ENCODE measurements at places on chromosomes 13 and 19.

DNA sequence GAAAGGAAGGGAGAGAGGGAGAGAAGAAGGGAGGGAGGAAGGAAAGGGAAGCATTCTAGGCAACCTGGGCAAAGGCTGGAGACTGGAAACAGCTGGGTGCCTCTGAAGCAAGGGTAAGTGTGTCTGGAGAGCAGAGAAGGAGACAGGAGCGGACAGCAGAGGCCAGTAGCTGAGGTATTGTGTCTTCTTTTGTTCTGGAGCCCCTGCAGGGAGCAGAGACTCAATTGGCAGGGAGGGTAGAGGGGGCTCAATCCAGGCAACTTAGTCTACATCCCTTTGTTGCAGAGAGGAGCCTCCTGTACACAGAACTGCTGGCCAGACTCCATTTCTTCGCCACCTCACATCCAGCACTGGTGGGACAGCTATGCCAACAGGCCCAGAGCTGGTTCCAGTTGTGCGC is 53.2 kb downstream of the NWD1 start:
- no peak for DNase-seq

- DNase-seq, result peak; percentile 45
Measured at GRCh38 chr13:92187378-92187989, 789.1 kb downstream of the GPC5 start.

GRCh38 chr13:21980049-21980448 is 309.2 kb downstream of the FGF9 start:
- DNase-seq, result no peak

- DNase-seq, result no peak
Measured at GRCh38 chr13:73365252-73365651, 306.4 kb downstream of the KLF5 start.

- no peak for DNase-seq
Measured at GRCh38 chr13:21674490-21675009, 3.7 kb downstream of the FGF9 start.

- peak; percentile 64 for DNase-seq
Measured at GRCh38 chr13:31009166-31009565, 76.7 kb downstream of the TEX26 start.

GRCh38 chr13:50707628-50708027 is 135.9 kb downstream of the DLEU7 start:
- no peak for DNase-seq

- DNase-seq, result no peak
Measured at GRCh38 chr19:55696301-55697068, 21.5 kb downstream of the EPN1 start.

DNA sequence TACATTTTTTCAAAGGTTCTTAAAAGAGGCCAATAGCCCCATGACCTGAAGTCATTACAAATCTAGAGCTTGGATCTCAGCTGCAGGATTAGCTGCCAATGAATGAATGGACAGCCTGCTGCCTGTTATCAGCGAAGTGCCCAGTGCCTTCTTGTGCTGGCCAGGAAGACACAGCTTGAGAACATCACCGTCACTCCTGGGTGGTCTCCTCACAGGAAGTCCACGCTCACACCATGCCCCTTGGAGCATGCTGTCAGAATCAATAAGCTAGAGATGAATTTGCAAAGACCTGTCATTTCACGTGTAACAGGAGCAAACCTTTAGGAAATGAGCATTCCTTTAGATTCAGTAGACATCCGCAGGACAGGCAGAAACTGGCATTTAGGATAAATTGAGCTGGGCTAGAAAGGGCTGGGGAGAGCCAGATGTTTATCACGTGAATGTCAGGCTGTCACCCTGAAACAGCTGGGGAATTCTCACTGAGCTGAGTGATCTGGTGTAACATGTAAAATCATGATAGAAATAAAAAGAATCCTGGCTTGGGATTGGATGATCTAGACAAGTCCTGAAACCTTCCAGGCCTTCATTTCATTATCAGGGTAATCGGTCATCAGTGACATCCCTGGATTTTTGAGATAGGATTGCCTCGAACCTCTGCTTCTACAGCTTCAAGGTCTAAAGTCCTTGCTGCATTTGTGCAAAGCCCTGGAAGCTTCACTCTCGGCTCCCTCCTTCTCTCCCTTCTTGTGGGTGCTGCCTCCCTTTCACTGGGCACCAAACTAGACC is 49.9 kb upstream of the MEDAG start:
- DNase-seq, result peak; percentile 24

GRCh38 chr19:51779181-51779580 is 15.8 kb upstream of the FPR3 start:
- no peak for DNase-seq

DNA sequence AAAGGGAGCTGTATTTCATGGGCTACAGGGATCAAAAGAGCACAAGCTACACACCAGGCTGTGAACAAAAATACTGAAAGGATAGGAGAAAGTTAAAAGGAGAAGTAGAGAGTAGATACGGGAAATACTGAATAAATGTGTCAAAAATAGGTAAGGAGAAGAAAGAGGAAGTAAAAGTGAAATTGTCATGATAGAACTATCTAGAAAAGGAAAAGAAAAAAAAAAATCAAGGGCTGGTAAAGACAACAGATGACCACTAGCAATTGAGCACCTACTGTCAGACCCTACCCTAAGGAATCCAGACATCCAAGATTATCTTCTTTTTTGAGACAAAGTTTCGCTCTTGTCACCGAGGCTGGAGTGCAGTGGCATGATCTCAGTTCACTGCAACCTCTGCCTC is 4.8 kb downstream of the RUBCNL start:
- no peak for DNase-seq

DNA sequence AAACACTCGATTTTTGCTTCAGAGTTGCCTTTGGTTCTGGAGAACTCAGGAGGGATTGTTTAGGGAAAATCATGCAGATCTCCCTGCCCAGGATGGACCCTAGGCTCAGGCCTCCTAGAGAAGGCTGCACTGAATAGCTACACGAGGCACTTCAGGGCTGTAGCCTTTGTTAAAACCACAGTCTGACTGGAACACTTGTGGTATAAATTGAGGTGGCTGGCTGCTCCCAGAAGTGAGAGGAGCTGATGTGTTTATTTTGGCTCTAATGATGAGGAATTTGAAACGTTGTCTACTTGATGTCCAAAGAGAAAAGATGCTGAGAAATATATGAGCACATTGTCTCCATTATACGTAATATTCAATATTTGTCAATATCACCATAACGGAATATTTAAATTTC is 762.1 kb upstream of the ARGLU1 start:
- no peak for DNase-seq

GRCh38 chr13:76803831-76804230 is 82.4 kb downstream of the KCTD12 start:
- DNase-seq, result no peak

- DNase-seq, result no peak
Measured at GRCh38 chr19:42149447-42150202, 17.4 kb upstream of the POU2F2 start.

DNA sequence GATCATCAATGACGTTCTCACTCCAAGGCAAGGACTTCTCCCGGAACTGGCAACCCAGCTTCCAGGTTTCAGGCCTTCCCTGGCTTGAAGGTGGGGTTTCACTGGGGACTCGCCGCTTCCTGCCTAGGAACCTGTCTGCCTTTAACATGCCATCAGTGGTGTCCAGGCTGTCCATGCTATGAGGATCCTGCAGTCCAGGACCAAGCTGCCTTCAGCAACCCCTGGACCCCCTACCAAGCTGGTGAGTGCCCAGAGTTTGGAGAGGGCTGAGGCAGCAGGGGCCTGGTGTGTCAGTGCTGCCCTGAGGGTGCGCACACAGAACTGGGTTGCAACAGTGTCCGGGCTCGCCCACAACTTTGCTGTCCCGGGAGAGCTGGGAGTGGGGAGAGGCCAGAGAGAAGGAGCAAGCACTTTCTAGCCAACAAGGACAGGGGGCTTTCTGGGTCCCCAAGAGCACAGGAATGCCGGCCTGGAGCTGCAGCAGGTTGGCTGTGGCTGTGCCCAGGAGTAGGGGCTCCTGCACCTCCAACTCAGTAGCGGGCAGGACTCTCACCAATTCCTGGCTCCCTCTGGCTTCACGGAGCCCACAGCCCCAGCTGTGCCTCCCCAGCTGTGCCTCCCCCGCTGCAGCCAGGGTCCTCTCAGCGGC is 1563.2 kb upstream of the MIR17HG start:
- no peak for DNase-seq

GRCh38 chr19:293436-294110 is 2.4 kb upstream of the PLPP2 start:
- DNase-seq, result no peak

GRCh38 chr13:23455401-23456185 is 22.1 kb upstream of the SACS start:
- peak; percentile 80 for DNase-seq

DNA sequence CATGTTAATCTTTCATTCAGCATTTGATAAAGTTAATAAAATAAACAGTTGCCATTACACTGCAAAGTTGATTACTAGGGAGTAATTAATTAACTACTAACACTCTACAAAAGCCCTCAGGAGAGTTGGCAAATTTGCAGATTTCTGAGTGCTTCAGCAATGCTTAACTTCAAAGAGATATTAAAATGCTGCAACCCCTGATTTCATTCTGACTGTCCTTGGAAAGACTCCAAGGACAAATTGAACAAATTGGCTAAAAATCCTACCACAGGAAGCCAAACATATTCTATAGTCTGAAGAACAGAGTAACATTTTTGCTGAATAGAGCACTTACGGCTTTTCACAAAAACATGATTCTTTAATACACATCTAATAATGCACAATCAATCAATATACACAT is 1543.0 kb downstream of the SLITRK5 start:
- DNase-seq, result no peak

GRCh38 chr13:76683168-76683567 is 203.0 kb downstream of the KCTD12 start:
- DNase-seq, result no peak

DNA sequence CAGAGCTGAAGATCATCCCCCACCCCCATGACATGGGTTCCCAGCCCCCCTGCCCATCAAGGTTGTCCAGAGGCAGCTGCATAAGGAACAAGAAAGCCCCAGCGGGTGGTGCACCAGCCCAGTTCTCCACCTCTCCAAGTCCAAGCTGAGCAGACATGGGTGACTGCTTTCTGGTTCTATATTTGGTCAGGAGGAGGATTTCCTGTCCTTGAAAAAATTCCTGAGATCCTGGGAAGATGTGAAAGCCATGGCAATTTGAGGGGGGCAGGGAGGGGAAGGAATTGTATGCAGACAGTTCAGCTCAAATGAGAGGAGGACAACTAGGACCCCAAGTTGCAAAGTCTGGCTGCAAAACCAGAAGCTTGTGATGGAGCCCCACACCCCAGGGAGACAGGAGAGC is 55.4 kb upstream of the ADGRE5 start:
- no peak for DNase-seq

- DNase-seq, result no peak
Measured at GRCh38 chr13:80572308-80572922, 231.5 kb upstream of the SPRY2 start.

GRCh38 chr13:104286566-104287290 is 1220.5 kb upstream of the SLC10A2 start:
- peak; percentile 33 for DNase-seq

DNA sequence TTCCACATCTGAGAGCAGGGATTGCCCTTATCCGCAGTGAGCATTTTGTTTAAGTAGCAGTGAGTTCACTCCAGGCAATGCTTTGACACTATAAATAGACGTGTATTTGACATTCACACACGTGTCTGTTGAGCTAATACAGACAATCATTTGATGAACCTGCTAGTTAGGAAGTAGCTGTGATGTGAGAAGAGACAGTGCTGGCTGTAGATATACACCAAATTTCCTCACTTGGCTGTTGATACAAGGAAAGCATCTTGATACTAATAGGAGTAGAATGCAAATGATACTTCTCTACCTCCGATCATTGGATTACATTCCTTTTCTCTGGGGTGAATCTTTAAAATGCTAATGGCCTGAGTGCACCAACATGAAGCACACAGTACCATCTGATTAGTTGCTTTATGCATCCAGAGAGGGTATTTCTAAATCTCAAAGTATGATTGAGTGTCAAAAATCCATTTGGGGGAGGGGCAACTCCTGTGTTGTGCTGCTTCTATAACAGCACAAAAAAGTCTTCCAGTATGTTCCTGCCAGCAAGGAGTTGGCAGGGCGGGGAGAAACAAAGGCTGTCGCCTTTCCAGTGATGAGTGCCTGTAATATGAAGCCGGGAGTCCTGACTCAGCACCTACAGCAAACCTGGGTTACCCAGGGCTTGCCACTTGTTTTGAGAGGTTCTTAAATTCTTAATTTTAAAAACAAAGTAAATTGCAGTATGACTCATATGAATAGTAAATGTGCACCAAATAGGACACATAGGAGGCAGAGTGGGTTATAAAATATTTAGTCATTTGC is 7.0 kb downstream of the CUL4A start:
- DNase-seq, result peak; percentile 81

- no peak for DNase-seq
Measured at GRCh38 chr13:51916962-51917361, 55.2 kb downstream of the CCDC70 start.

DNA sequence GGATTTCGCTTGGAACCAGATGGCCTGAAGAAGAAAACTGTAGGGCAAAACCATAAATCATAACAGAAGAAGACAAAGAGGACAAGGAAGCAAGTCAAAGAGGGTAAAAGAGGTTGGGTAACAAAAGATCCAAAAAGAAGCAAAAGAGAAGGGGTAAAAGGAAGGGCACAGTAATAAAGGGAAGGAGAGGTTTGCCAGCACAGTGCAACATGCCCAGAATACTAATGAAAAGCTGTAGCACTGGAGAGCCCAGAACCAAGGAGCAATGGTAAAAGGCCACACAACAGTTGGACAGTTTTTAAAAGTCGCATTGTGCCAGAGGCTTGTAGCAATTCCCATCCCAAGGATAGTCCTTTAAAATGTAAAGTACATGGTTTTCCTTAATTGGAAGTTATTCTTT is 506.6 kb downstream of the PCDH9 start:
- no peak for DNase-seq

GRCh38 chr13:71813187-71813586 is 53.8 kb downstream of the DACH1 start:
- DNase-seq, result peak; percentile 25

GRCh38 chr19:47035127-47036096 is 13.0 kb downstream of the TMEM160 start:
- peak; percentile 96 for DNase-seq

DNA sequence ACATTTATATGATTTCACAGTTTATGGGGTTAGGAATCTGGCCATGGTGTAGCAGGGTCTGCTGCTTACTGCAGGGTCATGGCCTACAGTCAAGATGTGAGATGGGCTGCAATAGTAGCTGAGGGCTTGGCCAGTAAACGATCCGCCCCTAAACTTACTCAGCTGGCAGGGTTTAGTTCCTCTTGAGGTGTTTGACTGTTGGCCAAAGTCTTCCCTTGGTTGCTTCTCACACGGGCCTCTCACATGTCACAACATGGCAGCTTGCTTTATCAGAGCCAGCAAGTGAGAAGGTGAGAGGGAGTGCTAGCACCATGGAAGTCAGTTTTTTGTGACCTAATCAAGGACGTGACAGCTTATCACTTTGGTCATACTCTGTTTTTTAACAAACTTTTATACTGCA is 77.1 kb downstream of the DNAJC3 start:
- peak; percentile 32 for DNase-seq

Data from epithelial cell of esophagus (primary cell).